Left ventricle myocardium superior (tissue), 1 donor: ENCODE measurements at places on chromosomes 4 and X. TPM values are rescaled to one million over a fixed set of nuclear protein-coding genes. Genes with fewer than 3 reads are reported as not detected.

NRK gene
- total RNA-seq: 1.8 TPM

PCYT1B gene
- 0.05 TPM for total RNA-seq

CLCN3 gene
- 65.9 TPM for total RNA-seq

SPIN3 gene
- total RNA-seq: 3.6 TPM

ARHGAP24 gene
- total RNA-seq: 13.3 TPM

PRSS12 gene
- not detected for total RNA-seq

GUCY1A1 gene
- 106 TPM for total RNA-seq

MAGEA2B gene
- not detected for total RNA-seq

P2RY8 gene
- 2.6 TPM for total RNA-seq

DIPK2B gene
- 20.8 TPM for total RNA-seq

GRCh38 chrX:35826503-35826902 lies 28.4 kb downstream of the MAGEB16 start:
- no peak for DNase-seq

- DNase-seq: no peak
Observed at GRCh38 chr4:8322794-8323704, 53.5 kb downstream of the HTRA3 start.

DNA sequence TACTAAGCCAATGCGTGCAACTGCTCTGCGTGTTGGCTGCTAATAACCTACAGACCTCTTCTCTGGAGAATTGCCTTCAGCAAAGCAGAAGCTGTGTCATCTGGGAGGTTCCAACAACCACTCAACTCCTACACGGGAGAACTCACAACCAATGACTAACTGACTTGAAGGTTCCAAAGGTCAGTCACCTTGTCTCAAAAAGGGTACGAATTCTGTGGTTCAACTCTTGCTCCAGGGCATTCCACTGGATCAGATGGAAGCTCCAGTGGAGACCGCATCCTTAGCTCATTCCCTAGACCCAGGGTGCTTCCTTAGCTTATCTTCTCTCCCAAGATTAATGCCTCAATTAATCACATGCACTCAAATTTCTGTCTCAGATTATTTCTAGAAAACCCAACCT lies 222.7 kb downstream of the CHIC2 start:
- no peak for DNase-seq

DNA sequence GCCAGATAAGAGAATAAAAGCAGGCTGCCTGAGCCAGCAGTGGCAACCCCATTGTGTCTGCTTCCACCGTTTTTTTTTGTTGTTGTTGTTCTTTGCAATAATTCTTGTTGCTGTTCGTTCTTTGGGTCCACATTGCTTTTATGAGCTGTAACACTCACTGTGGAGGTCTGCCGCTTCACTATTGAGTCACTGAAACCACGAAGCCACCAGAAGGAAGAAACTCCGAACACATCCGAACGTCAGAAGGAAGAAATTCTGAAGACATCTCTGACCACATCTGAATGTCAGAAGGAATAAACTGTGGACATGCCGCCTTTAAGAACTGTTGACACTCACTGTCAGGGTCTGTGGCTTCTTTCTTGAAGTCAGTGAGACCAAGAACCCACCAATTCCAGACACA lies 110.5 kb downstream of the PCDH18 start:
- no peak for DNase-seq

- DNase-seq: peak; percentile 38
Observed at GRCh38 chrX:100928660-100929613, at the start of gene XKRX. Gene XKRX, minus strand, starts transcription at chrX:100928917. Its CDS starts 613 bp downstream, at chrX:100928304.

- DNase-seq: no peak
Observed at GRCh38 chrX:130984782-130985181, 73.4 kb upstream of the ARHGAP36 start.

GRCh38 chr4:47784222-47784621 lies 53.6 kb downstream of the CORIN start:
- DNase-seq: no peak

GRCh38 chr4:103008875-103009729 lies 10.4 kb downstream of the SLC9B1 start:
- DNase-seq: no peak

DNA sequence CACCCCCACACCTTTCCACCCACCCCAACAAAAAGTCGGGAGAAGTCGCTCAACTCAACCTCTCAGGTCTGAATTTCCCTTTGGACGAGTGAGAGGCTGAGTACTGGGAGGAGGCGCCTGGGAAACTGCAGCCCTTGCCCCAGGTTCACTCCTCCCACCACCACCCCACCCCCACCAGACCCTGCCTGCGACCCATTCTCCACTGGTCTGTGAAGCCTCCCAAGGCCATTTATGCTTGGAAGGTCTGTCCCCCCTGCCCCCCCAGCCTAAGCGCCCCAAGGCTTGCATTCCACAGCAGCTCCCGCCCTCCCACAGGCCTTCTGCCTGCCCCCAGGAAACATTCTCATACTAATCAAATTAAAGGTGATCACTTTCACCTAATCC lies 27.2 kb downstream of the ELF4 start:
- no peak for DNase-seq

DNA sequence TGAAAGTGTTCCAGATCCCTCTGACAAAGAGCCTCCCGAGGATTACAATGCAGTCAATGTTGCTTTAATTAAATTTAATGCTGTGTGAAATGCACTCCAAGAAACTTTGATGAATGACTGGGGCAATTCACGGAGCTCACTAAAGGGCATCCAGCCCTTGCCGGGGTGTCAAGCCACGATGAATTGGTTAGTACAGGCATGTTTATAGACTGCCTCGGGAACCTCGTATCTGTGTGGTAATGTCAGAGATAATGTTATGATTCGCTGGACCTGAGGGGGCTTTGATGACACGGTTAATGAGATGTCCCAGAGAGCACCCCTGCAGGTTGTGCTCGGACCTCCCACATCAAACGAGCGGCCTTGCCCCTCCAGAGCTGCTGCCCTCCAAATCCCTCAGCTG lies 428.8 kb downstream of the NKX6-1 start:
- DNase-seq: no peak

GRCh38 chr4:22721204-22721603 lies 28.5 kb downstream of the GBA3 start:
- DNase-seq: no peak

GRCh38 chr4:140719022-140719421 lies 37.2 kb downstream of the TBC1D9 start:
- DNase-seq: no peak

GRCh38 chr4:26400132-26400531 lies 79.3 kb downstream of the RBPJ start:
- DNase-seq: no peak

DNA sequence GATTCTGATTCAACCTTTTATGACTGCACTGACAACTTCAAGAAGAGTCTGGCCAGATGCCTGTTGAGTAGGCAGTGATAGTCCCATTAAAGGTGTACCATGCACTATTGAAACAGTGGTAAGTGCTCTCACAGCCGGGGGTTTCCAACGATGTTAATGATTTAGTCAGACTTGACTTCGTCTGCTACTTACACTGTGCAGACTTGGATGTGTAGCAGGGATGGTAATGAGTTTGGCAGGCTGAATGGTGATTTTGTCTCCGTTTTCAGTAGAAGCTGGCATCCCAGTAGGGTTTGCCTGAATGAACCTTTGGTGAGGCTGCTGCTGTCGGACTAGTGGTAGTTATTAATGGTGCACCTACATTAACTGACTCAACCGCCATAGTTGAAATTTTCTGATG lies 52.0 kb upstream of the TMSB15B start:
- DNase-seq: no peak

- no peak for DNase-seq
Observed at GRCh38 chr4:188992706-188993105, 853.5 kb downstream of the TRIML1 start.

GRCh38 chrX:38435130-38435529 lies 82.7 kb downstream of the OTC start:
- DNase-seq: no peak

DNA sequence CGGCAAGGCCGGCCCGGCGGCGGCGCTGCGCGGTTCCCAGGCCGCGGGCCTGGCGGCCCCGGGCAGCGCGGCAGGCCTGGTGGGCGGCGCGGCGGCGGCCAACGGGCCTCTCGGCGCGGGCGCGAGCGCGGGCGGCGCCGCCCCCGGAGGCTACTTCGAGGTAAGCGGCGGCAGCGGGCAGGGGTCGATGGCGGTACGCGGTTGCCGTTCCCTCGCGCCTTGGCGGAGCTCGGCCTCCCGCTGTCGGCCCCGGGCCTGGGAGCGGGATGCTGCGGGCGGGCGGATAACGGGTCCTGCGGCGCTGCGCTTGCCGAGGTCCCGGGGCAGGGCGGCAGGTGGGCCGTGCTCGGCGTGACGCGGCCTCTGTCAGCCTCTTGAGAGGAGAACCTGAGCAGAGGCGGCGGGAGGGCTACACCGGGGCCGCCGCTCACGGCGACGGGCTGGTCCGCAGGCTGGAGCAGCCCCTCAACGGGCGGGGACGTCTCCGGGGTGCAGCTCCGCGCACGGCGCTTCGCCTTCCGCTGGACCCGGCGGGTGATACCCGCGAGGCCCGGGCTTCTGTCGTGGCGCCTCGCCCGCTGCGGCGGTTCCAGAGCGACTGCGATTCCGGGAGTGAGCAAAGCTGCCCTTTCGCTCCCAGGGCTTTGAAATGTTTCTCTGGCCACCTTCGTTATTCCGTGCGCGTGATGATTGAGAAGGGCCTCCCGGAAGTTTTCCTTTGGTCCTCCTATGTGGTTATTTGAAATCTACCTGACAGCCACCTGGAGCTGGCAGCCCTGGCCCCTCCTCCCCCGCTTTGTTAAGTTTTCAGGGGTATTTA lies 774 bp downstream of the FAM193A start:
- peak; percentile 68 for DNase-seq

- no peak for DNase-seq
Observed at GRCh38 chr4:48660347-48660746, 119.7 kb downstream of the FRYL start.

DNA sequence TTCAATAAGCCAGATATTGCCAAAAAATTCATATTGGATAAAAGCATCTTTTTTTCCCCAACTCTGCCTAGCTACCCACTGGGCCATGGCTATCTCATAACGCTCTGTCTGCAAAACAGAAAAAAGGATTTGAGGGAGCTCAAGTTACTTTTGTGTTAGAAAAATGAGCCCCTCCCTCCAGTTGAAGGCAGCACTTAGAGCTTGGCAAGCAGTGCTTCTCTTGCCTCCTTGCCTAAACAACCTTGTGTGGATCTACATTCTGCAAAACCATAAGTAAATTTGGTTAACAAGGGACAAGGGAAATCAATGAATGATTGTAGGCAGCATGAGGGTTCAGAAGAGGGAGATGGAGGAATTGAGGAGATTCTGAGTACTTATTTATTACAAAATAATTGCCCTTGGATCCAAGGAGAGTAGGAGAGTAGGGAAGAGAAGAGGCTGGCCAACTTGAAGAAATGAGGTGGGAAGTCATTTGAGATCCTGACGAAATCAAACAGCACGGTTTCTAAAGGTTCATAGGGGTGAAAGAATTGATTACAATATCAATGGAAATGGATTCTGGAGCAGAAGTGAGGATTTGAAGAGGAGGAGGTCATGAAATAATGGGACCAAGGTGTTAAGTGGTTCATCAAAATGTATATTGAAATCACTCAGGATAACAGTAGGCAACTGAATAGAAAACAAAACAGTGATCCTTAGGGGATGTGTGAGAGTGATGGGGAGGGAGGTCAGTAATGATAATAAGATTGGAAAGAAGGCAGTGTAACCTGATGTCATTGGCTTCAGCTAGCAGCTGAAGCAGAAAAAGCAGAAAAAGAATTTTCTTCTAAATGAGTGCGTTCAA lies 434.8 kb upstream of the IGFBP7 start:
- no peak for DNase-seq

- no peak for DNase-seq
Observed at GRCh38 chrX:153226344-153227185, 47.5 kb downstream of the MAGEA1 start.

DNA sequence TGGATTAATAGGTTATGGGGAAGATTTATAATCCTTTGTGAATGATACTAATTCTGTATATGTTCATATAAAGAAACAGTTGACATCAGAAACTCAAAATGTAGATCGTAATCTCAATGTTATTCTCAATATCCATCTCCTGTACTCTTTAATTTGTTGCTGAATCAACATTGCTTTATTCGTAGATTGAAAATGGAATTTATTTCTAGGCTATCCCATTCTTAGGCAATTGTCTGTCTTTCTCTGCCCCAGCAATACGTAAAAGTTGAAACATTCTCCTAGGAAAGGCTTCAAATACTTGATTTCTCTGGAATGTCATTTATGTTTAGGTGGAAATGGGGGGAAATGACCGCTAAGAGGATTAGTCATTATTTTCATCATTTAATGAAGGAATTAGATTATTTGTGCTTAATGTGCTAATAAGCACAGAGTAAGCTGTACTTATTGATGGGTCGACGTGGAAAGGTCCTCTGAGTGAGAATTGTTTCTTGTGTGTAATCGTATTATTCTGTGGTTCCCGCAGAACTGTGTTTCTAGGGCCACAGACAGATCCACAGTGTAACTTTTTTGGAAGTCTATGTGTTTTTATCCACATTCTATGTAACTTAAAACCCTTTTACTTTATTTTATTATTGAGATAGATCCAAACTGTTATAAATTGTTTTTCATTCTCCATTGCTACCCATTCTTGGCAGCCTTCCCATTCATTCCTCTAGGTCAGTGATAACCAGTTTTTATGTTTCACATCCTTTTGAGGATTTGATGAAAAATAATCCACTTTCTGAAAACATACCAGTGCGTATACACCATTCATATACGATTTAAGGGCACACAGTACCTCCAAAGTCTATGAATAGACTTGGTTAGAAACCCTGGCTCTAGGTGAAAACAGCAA lies 262.9 kb downstream of the ARHGAP10 start:
- no peak for DNase-seq

DNA sequence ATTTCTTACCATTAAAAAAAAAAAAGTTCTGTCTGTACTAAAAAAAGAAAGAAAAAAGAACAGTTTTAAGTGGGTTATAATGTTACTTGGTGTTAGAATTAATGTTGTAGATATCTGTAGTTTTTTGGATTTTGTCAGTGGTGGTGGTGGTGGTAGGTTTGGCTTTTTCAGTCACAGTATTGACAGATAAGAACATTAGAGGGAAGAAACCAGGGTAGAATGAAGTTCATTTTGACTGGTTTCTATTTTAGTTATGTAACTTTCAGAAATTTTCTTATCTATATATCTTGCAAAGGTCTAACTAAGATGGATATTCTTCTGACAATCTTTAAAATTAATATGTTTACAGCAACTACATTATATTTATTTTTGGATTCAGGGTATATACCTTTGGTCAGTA lies 105.4 kb downstream of the FBXW7 start:
- DNase-seq: no peak

DNA sequence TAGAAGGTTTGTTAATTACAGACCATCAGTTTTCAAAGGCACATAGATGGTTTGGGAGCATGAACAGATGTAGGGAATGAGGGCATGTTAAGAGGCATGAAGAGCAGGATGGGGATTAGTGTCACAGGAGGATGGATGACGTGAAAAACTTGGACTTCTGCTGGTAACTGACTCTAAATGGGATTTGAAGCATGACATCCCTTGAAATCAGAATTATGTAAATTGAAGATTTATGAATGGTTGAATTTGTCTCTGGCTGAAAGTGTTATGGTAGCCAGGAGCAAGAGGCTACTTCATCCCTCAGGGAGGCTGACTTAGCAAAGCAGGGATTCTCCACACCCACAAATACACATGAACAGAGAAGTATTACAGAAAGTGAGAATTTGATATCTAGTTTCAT lies 454.6 kb downstream of the MAGEB5 start:
- DNase-seq: no peak
